ENCODE measurements at places on chromosomes 2 and 18.
A peak's percentile ranks its signal among the peaks of the same experiment; 100 is the strongest.

DNA sequence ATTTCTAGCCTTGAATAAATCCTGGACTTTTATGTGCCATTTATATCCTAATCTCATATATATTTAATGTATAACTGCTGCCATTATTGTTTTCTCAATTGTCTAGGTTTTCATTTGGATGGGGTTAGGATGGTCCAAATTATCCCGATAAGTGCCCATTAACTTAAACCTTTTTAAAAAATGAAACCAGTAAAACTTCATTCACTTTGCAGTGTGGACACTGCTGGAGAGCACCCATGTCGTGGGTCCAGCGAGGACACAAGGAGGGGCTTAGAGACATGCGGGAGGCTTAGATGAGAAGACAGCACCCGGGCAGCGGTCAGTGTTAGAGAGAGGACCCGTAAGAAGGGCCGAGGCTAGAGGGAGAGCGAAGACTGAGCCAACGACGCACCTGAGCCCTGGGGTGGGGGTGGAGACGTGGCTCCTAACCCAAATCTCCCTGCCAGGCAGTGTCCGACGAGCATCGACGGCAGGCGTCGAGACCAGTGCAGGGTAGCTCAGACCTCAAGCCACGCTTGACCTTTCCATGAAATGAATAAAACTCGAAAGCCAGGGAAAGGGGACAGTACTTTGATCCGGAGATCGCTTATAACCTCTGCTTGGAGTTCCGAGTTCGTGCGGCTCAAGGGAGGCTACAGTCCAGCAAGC is 9.0 kb upstream of the EN1 start:
- no peak for DNase-seq

DNA sequence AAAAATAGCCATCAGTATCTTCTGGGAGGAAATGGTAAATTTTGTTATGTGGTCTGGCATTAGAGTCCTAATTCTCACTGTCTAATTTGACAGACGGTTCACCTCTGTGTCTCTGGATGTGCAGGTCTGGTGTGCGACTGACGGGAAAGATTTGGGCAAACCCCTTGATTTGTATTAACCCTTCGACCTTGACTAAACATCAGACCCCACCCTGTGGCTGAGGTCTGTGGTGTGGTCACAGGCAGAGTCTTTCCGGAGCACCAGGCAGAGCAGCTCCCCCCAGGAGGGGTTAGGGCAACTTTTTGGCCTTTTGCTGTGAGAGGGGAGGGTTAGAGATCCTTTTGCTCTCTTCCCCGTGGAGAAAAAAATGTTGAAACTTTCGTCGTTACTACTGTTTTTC is 6.4 kb downstream of the TWIST2 start:
- DNase-seq: no peak

- no peak for DNase-seq
Measured at GRCh38 chr2:181724662-181725061, 44.3 kb upstream of the NEUROD1 start.

- no peak for DNase-seq
Measured at GRCh38 chr18:49764032-49764431, 49.3 kb downstream of the ACAA2 start.

DNA sequence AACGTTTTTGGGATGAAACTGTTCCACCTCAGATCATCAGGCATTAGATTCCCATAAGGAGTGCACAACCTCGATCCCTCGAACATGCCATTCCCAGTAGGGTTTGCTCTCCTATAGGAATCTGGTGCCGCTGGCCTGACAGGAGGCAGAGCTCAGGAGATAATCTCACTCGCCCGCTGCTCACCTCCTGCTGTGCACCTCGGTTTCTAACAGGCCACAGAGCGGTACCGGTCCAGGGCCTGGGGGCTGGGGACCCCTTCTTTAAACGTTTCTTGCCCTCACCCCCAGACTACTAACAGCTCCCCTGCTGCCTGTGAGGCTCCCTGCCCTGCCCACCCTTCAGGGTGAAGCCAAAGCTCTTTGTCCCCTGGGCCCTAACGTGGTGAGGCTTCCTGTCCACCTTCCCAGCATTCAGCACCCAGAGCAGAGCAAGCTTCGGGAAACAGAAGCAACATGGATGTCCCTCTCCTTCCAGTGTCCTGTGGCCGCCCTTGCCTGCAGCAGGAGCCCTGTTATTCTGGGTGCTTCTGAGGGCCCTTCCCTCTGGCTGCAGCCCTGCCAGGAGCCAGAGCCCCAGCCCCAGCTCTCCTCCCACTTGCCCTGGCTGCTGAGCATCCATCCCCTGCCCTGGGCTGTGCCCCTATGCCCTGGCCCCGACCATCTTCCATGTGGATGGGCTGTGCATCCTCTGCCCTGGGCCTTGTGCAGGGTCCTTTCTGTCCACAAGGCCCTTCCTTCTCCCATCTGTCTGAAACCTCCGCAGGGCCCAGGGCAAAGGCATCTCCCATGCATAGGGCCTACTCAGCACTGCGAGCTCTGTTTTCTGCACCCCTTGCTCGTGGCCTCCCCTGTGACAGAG is 140.1 kb downstream of the MBP start:
- no peak for DNase-seq

GRCh38 chr2:63424329-63425078 is 163.8 kb downstream of the WDPCP start:
- DNase-seq: peak; percentile 0

- no peak for DNase-seq
Measured at GRCh38 chr2:181787310-181788048, 104.1 kb upstream of the ITPRID2 start.

GRCh38 chr2:207285473-207285815 is 119.7 kb upstream of the KLF7 start:
- no peak for DNase-seq

GRCh38 chr2:159584796-159585195 is 31.6 kb downstream of the BAZ2B start:
- no peak for DNase-seq

- no peak for DNase-seq
Measured at GRCh38 chr2:128772671-128773070, 454.0 kb upstream of the HS6ST1 start.

DNA sequence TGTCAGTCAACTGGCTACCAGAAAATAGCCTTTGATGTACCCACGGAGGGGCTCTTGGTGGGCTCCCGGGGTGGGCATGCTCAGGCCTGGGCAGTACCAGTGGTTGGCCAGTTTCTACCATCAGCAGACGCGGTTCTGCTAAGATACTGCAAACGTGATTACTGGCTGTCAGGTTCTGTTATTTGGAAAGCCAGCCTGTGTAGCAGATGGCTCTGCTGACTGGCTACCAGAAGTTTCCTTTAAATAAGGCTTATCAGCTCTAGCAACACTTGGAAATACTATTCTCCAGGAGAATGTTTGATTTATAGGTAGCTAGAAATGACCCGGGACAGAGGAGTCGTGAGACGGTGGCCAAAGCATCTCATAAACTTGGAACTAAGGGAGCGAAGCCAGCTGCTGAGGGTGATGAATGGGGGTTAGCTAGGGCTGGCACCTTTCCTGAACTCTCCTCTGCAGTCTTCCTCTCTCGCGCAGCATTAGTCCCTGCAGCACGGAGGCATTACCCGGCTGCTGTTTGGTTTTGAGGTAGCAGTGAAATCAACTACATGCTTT is 171.9 kb downstream of the AGAP1 start:
- DNase-seq: no peak

- no peak for DNase-seq
Measured at GRCh38 chr2:168091986-168092385, 155.4 kb downstream of the STK39 start.

DNA sequence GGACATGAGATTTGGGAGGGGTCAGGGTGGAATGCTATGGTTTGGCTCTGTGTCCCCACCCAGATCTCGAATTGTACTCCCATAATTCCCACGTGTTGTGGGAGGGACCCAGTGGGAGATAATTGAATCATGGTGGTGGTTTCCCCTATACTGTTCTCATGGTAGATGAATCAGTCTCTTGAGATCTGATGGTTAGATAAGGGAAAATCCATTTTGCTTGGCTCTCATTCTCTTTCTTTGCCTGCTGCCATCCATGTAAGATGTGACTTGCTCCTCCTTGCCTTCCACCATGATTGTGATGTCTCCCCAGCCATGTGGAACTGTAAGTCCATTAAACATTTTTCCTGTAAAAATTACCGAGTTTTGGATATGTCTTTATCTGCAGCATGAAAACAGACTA is 80.9 kb upstream of the GALNT5 start:
- no peak for DNase-seq

GRCh38 chr2:128422571-128422970 is 103.9 kb upstream of the HS6ST1 start:
- no peak for DNase-seq

DNA sequence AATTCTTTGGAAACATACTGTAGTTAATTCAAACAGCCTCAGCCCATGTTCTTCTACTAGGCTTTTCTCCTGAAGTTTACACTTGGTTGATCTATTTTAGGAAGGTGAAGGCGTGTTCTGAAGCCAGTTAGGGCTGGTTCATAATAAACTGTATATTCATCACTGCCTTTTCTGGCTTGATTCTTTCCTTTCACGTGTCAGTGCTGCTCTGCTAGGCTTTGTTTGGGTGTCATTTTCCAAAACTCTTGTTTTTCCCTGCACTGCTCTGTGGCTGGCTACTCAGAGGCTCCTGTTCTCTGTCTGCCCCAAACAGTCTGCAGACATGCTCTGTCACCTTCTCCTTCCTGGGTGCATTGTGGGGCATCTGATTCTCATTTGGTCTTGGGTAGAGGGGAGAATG is 136.1 kb downstream of the PARD3B start:
- DNase-seq: no peak

- DNase-seq: no peak
Measured at GRCh38 chr2:235360446-235360845, 133.4 kb upstream of the AGAP1 start.

DNA sequence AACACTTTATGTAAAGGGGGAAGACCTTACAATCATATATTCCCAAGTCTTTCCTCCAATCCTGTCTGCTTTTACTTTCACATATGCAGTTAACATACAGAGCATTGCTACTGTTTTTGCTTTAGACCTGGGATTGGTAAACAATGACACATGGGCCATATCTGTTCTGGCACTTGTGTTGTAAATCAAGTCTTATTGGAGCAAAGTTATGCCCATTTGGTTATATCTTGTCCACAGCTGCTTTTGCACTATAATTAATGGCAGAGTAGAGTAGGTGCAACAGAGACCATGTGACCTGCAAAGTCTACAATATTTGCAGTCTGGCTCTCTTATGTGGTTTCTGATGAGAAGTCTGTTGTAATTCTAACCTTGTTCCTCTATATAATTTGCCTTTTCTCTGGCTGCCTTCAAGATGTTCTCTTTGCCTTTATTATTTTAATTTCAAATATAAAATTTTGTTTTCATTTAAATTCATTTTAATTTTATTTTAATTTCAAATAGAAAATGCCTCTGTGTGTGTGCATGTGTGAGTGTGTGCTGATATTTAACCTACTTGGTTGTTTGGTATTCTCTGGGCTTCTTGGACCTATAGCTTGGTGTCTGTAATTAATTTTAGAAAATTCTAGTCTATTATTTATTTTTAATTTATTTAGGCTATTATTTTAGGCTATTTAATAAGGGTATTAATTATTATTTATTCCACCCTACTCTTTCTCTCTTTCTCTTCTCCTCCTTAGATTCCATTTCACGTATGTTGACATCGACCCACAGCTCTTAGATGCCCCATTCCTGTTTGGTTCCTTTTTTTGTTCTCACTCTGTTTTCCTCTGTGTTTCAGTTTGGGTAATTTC is 16.8 kb upstream of the LPIN1 start:
- DNase-seq: no peak

GRCh38 chr2:38462121-38462661 is 85.1 kb upstream of the ATL2 start:
- DNase-seq: peak; percentile 31

GRCh38 chr2:2799151-2799697 is 468.1 kb upstream of the MYT1L start:
- no peak for DNase-seq
